ENCODE measurements at places on chromosomes 12 and 14.
A peak's percentile ranks its signal among the peaks of the same experiment; 100 is the strongest.

- no peaks in the 10 kb centered on the region for H3K27me3 ChIP-seq
- H3K4me1 ChIP-seq = no peaks in the 10 kb centered on the region
- no peaks in the 10 kb centered on the region for H3K36me3 ChIP-seq
- peak; percentile 24 for DNase-seq
Measured at GRCh38 chr14:24887623-24888304, 162.2 kb downstream of the STXBP6 start.

- H3K36me3 ChIP-seq = no peaks in the 10 kb centered on the region
- H3K27ac ChIP-seq = no peak overlapping the region
- H3K4me3 ChIP-seq = no peak overlapping the region
- DNase-seq = peak; percentile 0
Measured at GRCh38 chr14:28987516-28987915, 220.9 kb downstream of the FOXG1 start.

GRCh38 chr12:63917864-63918799 is 73.6 kb downstream of the SRGAP1 start:
- no peak overlapping the region for H3K4me3 ChIP-seq
- H3K27me3 ChIP-seq = no peaks in the 10 kb centered on the region
- H3K27ac ChIP-seq = peak overlapping the region; percentile 100
- H3K36me3 ChIP-seq = no peaks in the 10 kb centered on the region

DNA sequence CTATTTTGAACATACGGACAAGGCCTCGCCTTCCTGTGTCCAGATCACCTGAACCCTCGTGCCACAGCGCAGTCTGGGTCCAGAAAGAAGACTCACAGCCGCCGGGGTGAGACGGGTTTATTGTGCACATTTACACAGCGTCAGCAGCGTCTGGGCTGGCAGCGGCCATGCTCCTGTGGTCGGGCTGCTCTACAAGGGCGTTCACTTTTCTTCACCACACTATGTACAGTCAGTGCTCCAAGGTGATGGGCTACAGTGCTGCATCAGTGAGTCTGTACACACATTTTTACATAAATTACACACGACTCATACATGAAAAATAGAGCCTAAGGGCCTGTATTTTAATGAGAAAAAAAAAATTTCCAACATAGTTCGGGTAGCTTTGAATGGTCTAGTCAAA is 18.0 kb downstream of the ZFYVE21 start:
- no peak overlapping the region for H3K4me3 ChIP-seq
- H3K4me1 ChIP-seq = no peaks in the 10 kb centered on the region
- peaks cover 46% of the 10 kb centered on the region for H3K36me3 ChIP-seq
- DNase-seq = no peak

DNA sequence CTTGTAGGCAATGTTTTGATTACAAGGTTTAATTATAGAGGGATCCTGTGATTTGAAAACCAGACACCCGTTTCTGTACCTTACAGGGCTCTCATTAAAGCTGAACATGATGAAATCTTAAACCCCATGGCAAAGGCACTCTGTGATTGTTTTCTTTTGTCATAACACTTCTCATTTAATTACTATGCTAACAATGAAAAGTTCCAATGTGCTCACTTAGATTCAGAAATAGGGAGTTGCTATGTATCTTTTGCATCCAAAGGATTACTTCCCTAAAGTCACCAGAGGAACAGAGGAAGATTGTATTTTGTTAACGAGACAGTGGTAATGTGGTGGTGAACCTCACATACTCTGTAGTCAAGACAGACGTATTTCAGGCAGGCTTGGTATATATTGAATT is 81.5 kb upstream of the MYF6 start:
- no peaks in the 10 kb centered on the region for H3K36me3 ChIP-seq
- H3K4me3 ChIP-seq = no peak overlapping the region
- H3K27me3 ChIP-seq = no peaks in the 10 kb centered on the region
- no peaks in the 10 kb centered on the region for H3K4me1 ChIP-seq
- no peak overlapping the region for H3K27ac ChIP-seq
- DNase-seq = no peak
